H4 (cell line): ENCODE measurements at places on chromosomes 12 and 14. TPM values are rescaled to one million over a fixed set of nuclear protein-coding genes. Genes with fewer than 3 reads are reported as not detected.

- DNase-seq = peak; percentile 60
Measured at GRCh38 chr12:5710260-5710878, 234.7 kb downstream of the ANO2 start.

DNA sequence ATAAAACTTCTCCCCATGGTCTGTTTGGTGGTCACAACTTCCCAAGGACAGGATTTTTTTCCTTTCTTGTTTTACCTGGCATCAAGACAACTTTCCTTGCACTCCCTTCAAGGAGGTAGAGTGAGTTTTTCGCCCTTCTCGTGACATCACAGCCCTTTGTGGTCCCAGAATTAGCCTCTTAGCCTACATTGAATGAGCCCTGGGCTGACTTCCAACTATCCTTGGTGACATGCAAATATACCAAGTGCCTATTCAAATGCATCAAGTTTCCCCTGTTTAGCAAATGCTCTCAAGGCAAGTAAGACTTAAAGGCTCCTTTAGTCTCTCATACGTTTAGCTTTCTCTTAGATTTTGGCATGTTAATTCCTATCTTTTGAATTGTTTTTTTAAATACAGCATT lies 36.6 kb downstream of the TC2N start:
- peak; percentile 80 for DNase-seq

ANG gene
- 3.9 and 9.2 TPM in 2 replicates for total RNA-seq

PRH2 gene
- not detected in 2 replicates for total RNA-seq
